Pulmonary artery endothelial cell (primary cell): ENCODE measurements at places on chromosomes 3 and 15. TPM values are rescaled to one million over a fixed set of nuclear protein-coding genes. Genes with fewer than 3 reads are reported as not detected.

TMIE gene
- total RNA-seq = 0.18 and 0.46 TPM in 2 replicates

CLDN11 gene
- total RNA-seq = 60.2 and 227 TPM in 2 replicates

GHSR gene
- not detected in 2 replicates for total RNA-seq

ANKDD1A gene
- total RNA-seq = 2.1 and 4.7 TPM in 2 replicates

BLM gene
- total RNA-seq = 6.5 and 9.0 TPM in 2 replicates

COLQ gene
- total RNA-seq = 0.07 and 0.25 TPM in 2 replicates

CLDN16 gene
- total RNA-seq = 0.04 TPM in 1 of 2 replicates, not detected in the other

ZBBX gene
- total RNA-seq = 0.04 and 0.07 TPM in 2 replicates

CX3CR1 gene
- total RNA-seq = not detected in 2 replicates

GOLGA6L2 gene
- total RNA-seq = not detected in 2 replicates

RBP2 gene
- not detected in 2 replicates for total RNA-seq

NAALADL2 gene
- total RNA-seq = 1.8 and 3.4 TPM in 2 replicates

GOLGA8G gene
- not detected in 2 replicates for total RNA-seq

CHAC1 gene
- total RNA-seq = 2.9 and 4.7 TPM in 2 replicates

C3orf33 gene
- 1.2 and 2.7 TPM in 2 replicates for total RNA-seq

PPM1L gene
- total RNA-seq = 1.8 TPM in 2 replicates

SLC2A2 gene
- not detected in 2 replicates for total RNA-seq

IL20RB gene
- 0.42 and 0.53 TPM in 2 replicates for total RNA-seq

DUOXA1 gene
- total RNA-seq = not detected in 2 replicates

CA12 gene
- 2.0 and 2.5 TPM in 2 replicates for total RNA-seq

HIGD2B gene
- 0.07 and 0.13 TPM in 2 replicates for total RNA-seq

CLDN18 gene
- total RNA-seq = not detected in 2 replicates
